ENCODE measurements at places on chromosomes 3 and 15.

DNA sequence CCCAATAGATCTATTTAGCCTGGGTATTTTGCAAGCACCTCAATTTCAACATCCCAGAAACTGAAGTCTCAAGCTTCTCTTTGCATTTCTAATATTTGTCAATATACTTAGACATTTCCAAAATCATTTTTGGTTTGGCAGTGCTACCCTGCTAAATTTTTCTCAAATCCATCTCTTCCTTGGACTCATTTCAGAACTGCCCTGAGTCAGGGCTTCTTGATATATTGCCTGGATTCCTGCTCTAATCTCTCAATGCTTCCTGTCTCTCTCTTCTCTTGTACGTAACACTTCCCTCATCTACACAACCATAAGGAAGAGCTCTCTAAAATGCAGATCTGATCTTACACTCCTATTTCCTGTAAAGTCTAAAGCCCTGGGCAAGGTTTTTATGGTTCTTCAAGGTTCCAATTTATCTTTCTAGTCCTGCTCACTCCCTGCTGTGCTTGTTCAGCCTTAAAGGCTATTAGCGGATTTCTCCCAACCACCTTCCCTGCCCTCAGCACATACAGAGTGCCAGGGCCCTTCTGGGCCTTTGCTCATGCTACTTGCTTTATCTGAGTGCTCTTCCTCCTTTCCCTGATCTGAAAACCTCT is 53.0 kb upstream of the MME start:
- DNase-seq = no peak

DNA sequence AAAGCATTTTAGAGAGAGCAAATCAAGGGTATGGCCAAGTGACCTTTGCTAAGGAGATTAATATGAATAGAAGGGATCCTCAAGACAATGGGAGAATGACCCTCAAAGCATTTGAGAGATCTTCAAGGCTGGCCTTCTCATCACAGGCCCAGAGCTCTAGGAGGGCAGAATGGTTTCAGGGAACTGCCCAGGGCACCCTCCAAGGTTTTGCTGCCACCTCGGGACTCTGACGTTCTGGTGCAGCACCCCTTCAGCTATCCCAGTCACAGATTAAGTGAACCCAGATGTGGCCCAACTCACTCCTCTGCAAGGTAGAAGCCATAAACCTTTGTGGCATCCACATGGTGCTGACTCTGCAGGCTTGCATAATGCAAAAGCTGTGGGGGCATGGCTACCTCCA is 209.3 kb downstream of the TLE3 start:
- DNase-seq = no peak

DNA sequence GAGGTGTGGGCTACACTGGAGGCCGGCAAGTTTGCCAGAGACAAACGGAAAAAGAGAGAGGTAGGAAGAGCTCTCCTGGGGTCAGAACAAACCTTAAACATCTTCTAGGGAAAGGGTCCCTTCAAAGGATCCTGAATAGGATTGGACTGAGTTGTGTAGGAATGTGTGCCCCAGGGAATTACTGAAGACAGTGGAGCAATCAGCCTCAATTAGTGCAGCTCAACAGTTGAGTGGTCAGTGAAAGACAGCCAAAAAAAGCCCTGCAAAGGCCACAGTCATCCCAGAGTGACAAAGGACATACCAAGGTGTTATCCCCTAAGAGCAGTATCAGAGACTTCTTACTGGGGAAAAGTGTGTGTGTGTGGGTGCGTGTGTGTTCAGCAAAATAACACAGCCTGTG is 70.3 kb downstream of the NUP210 start:
- DNase-seq = no peak

DNA sequence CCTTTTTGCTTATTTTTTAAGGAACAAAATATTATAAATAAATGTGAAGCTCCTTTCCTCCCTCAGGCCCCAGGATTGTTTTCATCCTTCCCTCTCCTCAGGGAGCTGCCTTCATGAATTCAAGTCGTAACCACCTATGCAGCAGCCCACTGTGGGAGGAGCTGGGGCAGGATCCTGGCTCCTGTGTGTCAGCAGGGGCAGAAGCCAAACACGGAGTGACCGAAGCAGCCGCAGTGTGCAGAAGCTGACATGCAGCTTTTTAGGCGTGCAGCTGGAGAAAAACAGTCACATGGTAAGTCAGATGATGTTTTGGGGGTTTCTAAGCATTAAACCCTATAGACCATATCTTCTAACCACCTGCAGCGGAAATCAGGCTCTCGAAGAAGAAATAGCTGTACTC is 231.3 kb downstream of the OCA2 start:
- DNase-seq = no peak

- no peak for DNase-seq
Observed at GRCh38 chr15:35308802-35309201, 223.7 kb upstream of the NANOGP8 start.

- no peak for DNase-seq
Observed at GRCh38 chr15:48112242-48112641, 8.5 kb upstream of the SLC24A5 start.

- DNase-seq = no peak
Observed at GRCh38 chr3:170695486-170696064, 109.7 kb upstream of the SLC7A14 start.

- no peak for DNase-seq
Observed at GRCh38 chr3:41740374-41740886, 221.5 kb downstream of the ULK4 start.

GRCh38 chr15:90617668-90618097 is 88.0 kb downstream of the CRTC3 start:
- no peak for DNase-seq

DNA sequence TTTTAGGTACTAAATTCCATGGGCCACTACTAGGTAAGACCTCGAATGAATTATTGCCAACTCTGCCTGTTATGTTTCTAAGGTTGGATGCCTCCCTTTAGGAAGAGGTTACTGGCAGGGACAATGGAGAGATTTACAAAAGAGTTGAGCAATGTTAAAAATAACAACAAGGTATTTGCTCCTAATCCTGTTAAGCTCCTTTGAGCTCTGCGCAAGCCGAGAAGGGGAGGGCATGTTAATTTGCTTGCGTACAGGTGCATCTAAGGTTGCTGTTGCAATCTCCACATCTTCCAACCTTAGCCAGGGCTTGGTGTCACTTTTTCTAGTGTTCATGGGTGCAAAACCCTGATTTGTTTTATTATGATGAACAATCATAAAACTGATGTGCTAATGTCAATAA is 161.5 kb upstream of the TPM1 start:
- no peak for DNase-seq

DNA sequence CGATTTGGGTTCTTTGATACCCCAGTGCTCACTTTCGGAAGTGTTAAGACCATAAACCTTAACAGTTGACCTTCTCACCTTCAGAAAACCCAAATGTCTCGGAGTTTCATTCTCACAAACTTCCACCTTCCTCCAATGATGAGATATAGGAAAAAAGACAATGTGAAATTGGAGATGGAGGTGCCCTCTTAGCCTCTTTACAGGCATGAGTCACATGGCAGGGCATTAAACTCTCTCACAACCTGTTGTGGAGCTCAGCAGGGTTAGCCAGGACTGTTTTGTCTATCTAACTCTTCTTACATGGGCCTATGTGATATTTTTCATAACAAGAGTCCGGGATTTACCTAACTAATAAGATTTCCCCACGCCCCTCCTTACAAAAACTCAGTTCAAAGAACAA is 10.7 kb downstream of the AGTR1 start:
- DNase-seq = no peak

- no peak for DNase-seq
Observed at GRCh38 chr3:138400651-138401070, 33.8 kb upstream of the ESYT3 start.

- no peak for DNase-seq
Observed at GRCh38 chr3:13359916-13360315, 60.2 kb downstream of the NUP210 start.

DNA sequence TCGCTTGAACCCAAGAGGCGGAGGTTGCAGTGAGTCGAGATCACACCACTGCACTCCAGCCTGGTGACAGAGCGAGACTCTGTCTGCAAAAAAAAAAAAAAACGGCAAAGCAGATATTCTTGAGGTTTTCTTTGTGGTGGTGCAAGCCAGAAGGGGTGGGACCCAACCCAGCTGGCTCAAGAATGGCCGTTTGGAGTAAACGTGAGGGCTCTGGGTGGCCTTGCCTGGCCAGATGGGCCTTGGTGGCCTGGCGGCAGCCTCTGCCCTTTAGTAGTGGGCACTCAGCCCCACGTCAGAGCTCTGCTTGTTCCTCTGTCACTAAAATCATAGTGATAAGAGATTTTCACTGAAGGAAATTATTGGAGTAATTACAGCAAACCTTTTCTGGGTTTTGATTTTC is 50.5 kb downstream of the ATP1B3 start:
- no peak for DNase-seq

DNA sequence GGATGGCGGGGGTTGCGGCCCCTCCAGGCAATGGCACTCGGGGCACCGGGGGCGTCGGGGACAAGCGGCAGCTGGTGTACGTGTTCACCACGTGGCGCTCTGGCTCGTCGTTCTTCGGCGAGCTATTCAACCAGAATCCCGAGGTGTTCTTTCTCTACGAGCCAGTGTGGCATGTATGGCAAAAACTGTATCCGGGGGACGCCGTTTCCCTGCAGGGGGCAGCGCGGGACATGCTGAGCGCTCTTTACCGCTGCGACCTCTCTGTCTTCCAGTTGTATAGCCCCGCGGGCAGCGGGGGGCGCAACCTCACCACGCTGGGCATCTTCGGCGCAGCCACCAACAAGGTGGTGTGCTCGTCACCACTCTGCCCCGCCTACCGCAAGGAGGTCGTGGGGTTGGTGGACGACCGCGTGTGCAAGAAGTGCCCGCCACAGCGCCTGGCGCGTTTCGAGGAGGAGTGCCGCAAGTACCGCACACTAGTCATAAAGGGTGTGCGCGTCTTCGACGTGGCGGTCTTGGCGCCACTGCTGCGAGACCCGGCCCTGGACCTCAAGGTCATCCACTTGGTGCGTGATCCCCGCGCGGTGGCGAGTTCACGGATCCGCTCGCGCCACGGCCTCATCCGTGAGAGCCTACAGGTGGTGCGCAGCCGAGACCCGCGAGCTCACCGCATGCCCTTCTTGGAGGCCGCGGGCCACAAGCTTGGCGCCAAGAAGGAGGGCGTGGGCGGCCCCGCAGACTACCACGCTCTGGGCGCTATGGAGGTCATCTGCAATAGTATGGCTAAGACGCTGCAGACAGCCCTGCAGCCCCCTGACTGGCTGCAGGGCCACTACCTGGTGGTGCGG is 1.9 kb downstream of the CHST2 start:
- peak; percentile 74 for DNase-seq

DNA sequence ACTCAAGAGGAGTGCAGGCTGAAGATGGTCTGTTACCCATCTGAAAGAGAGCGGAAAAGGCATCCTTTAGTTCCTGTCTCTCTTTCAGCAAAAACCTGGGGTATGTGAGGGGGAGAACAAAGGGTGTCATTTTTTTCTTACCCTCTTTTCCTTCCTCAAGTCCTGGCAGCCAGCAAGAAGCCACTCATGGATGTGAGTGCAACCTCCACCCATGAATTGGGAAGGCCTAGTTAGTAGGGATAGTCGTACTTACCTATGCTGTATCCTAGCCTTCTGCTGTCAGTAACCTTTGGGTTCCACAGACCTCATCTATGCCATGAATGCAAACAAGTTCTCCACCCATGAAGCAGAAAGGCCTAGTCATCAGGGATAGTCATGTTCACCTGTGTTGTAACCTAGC is 472.8 kb downstream of the ZIC1 start:
- no peak for DNase-seq
